ENCODE measurements at places on chromosomes 1 and 21.

GRCh38 chr1:172448995-172449584, 5.2 kb upstream of the PIGC start:
- DNase-seq = no peak

- no peak for DNase-seq
Observed at GRCh38 chr1:183847641-183848040, 42.7 kb downstream of the RGL1 start.

- no peak for DNase-seq
Observed at GRCh38 chr1:56171670-56172069, 407.7 kb downstream of the PLPP3 start.

- DNase-seq = no peak
Observed at GRCh38 chr1:238672262-238672661, 714.1 kb upstream of the CHRM3 start.

DNA sequence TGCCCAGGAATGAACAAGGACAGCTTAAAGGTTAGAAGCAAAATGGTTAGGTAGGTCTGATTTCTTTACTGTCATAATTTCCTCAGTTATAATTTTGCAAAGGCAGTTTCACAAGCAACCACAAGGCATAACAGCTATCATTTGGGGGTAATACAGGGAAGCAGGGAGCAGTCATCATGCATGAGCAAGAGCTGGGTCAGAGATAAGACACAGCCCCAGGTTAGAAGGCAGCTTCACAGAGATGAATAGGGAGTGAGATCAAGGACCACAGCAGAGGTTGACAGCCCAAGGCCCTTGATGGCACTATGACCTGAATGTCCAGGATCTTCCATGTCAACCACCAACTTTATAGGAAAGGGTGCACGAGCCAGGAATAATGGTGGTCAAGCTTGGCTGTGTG, 9.0 kb upstream of the CSRP1 start:
- DNase-seq = no peak

DNA sequence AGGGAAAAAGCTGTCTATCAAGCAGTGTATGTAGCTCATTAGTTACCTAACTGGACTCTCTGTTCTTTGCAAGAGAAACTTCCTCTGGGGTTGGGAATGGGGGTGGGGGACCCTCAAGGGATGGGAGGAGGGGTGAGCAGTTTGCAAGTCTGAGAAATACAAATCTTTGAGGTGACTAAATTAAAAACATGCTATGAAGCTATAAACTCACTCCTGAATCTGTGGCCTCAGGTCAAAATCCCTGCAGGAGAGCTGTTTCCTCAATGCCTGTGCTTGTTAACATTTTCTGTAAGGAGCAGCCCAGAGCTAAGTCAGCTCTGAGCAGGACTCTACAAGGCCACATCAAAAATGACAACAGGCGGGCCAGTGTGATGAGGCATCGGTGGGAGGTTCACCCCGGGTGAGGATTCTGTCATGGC, 32.8 kb upstream of the PTPRC start:
- DNase-seq = no peak

DNA sequence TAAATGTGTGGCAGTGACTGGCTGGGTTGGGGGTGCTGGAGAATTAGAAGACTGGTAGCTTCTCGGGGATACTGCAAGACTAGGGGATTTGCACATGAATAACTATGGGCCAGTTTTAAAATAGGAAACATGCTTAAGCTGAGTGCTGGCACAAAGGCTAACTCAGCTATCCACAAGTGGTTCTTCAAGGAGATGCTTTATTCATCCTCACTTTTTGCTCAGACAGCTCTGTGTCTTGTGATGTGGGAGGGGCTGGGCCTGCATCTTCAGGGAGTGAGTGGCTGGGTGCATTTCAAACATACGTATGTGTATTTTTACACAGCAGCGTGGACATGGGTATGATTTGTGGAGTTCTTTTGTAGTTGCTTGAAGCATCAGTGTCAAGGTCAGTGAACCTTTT, 2.3 kb downstream of the COQ8A start:
- DNase-seq = no peak

DNA sequence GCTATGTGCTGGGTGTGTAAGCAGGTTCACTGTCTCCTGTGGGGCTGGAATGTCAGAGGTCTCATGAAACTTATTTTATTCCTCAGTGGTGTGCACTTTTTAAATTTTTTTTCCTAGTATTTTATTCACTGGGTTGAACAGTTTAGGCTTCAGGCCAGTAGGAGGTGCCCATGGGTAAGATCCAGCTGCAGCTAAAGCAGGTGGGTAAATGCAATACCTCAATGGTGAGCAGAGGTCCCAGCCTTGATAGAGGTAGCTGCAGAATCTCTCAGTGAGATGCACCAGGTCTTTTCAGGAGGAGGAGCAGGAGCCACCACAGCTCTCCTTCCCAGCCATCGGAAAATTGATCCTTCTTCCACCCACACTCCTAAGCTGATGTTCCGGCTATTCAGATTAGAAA, 12.6 kb upstream of the OR6N2 start:
- no peak for DNase-seq

GRCh38 chr1:222709700-222710153, 2.6 kb downstream of the AIDA start:
- no peak for DNase-seq

DNA sequence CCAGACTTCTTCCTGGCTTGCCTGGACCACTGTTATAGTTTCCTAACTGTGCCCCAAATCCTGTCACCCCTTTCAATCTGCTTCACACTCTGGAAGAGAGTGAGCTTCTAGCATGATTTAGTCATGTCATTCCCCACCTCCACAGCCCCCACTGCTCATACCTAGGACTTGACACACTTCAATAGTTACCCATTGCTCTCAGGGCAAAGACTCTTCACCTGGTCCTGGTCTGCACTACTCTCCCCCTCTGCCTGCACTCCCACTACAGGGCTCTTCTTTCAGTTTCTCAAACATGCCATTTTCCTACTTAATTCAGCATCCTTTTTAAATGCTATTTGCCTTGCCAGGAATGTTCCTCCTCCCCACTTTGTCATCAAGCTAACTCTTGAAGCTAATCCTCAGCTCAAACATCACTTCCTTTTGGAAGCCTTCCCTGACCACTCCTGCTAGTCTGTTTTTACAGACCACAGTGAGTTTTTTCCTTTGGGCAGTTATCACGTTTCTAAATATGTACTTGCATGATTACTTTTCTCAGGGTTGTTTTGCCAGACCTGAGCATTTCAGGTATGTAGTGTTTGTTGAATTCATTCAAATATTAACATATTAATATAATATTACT, 24.7 kb downstream of the CYP2J2 start:
- DNase-seq = no peak

GRCh38 chr1:234617986-234618736, 8.2 kb upstream of the IRF2BP2 start:
- no peak for DNase-seq

DNA sequence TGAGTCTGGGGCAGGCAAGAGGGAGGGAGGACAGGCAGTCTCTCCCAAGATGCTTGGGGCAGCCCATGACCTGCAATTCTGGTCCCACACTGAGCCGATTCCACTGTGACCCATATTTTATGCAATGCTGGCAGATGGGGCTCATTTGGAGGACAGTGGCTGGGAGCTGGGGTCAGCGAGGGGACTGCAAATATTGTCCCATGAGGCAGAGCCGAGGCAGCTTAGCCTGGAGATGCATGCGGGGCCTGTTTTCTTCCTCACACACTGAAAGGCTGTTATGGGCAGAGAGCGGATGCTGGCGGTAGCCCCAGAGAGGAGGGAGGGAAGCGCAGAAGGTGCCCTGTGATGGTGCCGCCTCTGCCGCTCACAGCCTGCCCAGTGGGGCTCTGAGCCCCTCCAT, 128.5 kb upstream of the POU3F1 start:
- no peak for DNase-seq

DNA sequence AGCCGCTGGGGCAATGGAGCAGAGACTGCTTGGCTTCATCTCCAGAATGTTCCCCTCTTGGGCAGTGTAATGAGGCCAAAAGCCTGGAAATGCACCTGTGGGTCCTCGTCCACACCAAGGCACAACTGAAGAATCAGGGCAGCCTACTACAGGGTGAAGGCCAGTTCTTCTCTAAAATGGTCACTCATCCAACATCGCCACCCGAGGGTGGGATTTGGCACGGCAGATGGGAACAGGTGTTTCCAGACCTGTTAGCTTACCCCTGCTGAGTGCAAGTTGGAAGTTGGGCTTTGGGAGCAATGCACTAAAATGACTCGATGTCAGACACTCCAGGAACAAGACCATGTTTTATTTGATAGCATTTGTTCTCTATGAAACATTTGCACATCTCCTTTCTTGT, 543.7 kb downstream of the NPHP4 start:
- DNase-seq = no peak

GRCh38 chr1:79235301-79236002, 228.9 kb upstream of the ADGRL4 start:
- DNase-seq = no peak

GRCh38 chr1:27872059-27872801, at the start of gene THEMIS2:
THEMIS2 (plus strand) TSS chr1:27872544; CDS start chr1:27872572, 28 bp downstream.
- DNase-seq = peak; percentile 75

GRCh38 chr1:92992054-92992453, 30.8 kb upstream of the DIPK1A start:
- no peak for DNase-seq

- DNase-seq = no peak
Observed at GRCh38 chr1:30830537-30830936, 73.0 kb upstream of the LAPTM5 start.

DNA sequence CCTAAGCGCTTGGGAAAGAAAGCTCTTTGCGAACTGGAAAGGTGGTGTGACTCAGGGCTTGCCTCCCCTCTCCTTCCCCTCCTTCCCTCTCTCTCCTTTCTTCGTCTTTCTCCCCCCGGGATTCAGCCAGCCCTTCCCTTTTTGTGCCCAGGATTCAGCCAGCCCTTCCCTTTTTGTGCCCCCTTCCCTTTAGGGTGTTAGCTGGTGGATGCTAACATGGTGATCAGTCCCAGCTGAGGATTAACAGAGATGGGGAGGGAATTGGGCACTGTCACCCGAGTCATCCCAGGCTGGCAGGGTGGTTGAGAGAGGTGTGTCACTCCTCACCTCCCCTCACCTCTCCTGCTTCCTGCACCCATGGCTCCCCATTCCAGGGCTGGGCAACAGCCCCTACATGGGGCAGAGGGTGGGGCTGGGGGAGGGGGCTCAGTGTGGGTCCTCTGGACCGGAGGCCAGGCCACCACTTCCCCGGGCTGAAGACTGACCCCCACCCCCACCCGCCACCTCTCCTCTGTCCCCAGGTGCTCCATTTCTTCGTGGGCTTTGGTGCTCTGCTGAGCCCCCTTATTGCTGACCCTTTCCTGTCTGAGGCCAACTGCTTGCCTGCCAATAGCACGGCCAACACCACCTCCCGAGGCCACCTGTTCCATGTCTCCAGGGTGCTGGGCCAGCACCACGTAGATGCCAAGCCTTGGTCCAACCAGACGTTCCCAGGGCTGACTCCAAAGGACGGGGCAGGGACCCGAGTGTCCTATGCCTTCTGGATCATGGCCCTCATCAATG, 51.5 kb downstream of the ELK4 start:
- no peak for DNase-seq

- DNase-seq = no peak
Observed at GRCh38 chr1:157600236-157600635, 2.4 kb upstream of the FCRL4 start.

DNA sequence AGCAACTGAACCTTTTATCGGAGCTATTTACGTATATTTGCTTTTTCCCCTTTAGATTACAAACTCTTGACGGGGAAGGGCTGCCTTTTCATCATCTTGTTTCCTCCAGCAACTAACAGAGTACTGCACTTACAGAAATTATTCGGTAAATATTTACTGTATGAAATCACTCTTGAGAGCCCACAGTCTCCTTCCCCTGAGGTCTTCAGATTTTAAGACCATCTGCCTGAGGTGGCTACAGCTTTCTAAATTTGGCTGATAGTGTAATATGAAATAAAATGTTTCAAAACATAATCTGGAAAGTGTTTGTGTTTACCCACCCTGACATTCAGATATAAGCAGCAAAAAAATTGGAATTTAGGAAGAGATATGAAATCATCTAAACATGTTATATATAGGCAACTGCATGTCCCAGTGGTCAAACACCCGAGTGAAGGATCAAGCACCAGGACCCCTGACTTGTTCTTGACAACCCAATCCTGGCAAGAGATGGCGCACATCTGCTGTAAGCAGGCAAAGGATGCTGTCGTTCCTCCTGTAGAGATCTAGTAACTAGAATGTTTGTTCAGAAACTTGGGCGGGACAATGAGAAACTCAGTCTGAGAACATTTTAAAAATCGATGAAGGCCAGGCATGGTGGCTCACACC, 60.9 kb downstream of the SIPA1L2 start:
- no peak for DNase-seq

- no peak for DNase-seq
Observed at GRCh38 chr1:29243871-29244200, 7.5 kb downstream of the PTPRU start.

GRCh38 chr1:28790377-28791035, 21.5 kb upstream of the OPRD1 start:
- no peak for DNase-seq

- no peak for DNase-seq
Observed at GRCh38 chr1:174999936-175000696, at the start of gene CACYBP. CACYBP (plus strand) TSS chr1:174999947; CDS start chr1:175000181, 234 bp downstream.

Measured in left ventricle myocardium inferior (tissue), 1 donor.